ENCODE measurements at places on chromosomes 5 and 9.

GRCh38 chr5:89097103-89097502, 214.1 kb upstream of the MEF2C start:
- no peak for DNase-seq

DNA sequence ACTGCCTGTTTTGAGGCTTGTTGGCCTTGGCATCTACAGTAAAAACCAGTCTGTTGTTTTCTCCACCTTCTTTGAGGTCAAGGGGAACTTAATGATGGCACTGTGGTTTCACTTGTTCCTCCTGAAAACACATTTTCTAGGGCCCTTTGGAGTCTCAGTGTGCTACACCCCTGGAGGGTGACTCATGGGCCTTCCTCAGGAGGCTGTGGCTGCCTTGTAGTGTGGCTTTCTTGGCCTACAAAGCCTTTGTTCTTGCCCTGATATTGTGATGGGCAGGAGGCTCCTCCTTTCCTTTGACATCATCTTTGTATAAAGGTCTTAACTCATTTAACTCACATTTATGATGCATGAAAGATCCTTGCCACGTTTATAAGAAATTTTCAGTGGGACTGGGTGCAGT, 56.3 kb upstream of the GPBP1 start:
- no peak for DNase-seq

DNA sequence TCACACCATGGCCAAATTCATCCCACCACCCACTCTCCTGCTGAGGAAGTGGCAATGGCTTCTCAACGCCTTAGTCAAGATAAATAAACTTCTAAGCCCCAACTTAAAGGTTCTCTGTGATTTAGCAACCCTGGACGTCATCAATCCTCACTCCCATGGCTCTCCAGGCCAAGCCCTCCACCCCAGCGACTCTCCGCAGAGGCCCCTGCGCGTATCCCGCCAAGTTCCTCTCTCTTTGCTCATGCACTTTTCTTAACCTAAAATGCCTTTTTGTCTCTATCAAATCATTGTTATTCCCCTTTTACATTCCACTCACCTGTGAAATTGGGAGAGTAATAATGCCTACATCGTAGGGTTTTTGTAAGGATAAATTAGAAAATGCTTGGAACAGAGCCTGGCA, 88.6 kb downstream of the NRG2 start:
- DNase-seq = no peak

GRCh38 chr5:80125022-80125961, 90.1 kb downstream of the THBS4 start:
- DNase-seq = no peak

- DNase-seq = peak; percentile 57
Measured at GRCh38 chr5:181261320-181262049, 542 bp upstream of the TRIM52 start.

DNA sequence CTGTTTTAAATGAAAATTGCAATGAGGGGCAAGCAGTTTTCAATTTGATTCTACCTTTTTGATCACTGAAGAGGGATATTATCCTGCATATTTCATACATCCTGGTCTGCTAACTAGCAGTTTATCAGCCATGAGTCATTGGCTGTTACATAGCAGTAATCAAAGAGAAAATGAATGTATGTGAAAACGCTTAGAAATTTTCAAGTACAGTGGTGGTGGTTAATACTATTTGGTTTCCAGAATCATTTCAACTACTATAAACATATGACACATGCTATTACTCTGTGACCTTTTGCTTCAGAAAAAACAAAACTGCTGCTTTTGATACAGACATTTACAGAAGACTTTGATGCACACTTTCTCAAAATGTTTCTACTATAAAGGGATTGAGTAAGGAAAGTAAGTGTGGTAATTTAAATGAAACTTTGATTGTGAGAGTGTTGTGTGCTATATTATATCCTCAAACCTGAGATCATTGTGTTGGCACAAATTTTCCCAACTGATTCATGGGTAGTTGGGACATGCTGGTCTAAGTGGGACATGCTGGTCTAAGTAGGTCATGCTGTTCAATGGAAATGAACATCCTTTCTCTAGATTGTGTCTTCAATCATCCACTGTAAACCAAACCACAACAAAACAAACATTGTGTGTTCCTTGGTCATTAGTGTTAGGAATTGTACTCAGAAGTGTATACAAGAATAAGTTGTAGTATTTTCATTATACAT, 5.1 kb downstream of the RNF14 start:
- no peak for DNase-seq

DNA sequence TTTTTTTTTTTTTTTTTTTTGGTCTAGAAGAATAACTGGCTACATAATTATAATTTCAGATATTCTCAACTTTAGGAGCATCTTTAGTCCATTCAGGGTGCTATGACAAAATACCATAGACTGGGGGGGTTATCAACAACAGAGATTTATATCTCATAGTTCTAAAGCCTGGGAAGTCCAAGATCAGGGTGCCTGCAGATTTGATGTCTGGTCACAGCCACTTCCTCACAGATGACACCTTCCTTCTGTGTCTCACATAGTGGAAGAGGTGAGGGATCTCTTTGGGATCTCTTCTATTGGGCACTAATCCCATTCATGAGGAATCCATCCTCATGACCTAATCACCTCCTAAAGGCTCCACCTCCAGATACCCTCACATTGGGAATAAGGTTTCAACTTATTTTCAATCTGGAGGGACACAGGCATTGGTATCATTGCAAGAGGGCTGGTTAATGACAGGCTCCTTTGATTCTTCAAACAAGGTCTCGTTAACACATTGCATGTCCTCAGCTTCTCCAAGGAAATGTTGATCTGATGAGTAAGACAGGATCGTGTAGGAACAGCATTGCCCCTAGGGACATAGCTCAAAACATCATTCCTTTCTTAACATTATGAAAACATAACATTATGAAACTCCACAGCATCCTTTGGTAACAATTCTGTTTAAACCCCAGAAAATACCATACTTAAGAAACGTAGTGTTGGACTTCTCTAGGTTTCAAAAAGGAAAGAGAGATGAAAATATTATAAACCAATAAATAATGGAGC, 372.4 kb downstream of the SEMA5A start:
- no peak for DNase-seq

DNA sequence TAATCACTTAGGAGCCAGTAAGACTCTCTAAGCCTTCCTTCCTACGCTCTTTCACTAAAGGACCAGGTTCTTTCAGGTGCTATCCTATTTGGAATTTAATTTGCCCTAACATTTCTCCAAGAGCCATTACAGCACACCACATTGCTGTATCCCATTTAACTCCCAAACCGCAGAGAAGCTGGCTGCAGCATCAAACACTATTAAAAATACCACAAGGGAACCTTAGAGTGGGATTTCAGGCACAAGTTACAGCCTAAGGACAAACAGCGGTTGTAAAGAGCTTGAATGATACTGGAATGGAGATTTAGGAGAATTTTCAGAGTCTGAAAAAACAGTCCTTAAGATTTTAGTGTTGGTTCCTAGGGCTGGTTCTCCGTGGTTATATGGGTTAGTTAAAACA, 566.4 kb downstream of the RAB3C start:
- DNase-seq = no peak

- no peak for DNase-seq
Measured at GRCh38 chr5:148909040-148909439, 82.6 kb downstream of the ADRB2 start.

DNA sequence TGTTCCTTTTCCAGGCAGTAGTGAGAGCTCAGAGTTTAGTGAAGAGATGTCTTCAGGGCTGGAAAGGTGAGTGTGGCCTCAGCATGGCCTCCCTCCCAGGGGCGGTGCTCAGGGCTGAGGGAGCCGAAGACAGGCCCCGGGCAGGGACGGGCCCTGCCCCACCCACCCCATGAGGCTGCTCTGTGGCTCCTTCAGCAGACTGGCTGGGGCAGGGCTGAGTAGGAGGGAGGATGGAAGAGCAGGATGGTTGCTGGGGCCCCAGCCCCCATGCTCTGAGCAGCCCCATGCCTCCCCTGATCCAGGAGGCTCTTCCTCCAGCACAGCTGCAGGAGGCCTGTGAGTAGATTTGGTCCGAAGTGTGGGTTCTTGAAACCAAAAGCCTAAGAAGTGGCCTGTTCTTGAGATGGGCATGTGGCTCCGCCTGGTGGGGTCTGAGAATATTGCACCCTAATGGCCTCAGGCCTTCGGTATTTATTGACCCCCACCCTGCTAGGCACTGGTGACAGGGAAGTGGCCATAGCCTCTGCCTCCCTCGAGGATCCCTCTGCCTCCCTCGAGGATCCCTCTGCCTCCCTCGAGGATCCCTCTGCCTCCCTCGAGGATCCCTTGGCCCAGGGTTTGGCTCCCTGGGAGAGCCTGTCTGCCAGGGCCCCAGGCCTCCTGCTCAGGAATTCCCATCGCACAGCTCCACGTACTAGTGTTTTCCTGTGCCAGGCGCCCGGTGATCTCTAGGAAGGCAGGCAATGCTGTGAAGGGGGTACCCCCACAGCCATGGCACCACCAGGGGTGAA, 65.4 kb upstream of the GARNL3 start:
- peak; percentile 53 for DNase-seq

DNA sequence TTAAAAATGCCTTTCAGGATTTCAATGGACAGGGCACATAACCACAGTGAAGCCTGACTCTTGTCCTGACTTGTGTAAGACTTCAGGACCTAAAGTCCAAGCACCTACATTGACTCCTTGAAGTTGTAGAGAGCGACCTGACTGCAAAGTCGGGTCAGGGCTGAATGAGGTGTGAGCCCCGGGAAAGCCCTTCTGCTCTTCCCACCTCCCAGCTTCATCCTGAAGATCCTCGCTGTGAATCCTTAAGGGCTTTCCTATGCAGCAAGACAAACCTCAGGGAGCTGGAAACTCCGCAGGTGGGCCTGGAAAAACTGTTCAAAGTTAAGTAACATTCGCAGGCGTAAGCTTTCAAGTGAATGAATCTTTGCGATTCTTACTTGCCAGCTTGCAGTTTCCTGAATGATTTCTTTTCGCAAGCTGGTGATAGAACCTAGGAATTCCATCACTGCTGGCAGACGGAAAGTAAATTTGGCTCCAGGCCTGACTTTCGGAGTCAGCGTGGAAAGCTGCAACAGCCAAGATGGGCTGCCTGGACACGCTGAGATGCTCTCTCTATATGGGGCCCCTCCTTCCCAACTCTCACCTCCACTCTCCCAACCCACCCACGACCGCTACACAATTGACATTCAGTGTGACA, 10.9 kb downstream of the SEMA5A start:
- no peak for DNase-seq

GRCh38 chr9:86598411-86599239, 244.4 kb upstream of the TUT7 start:
- DNase-seq = no peak

GRCh38 chr5:157506981-157507780, 47.2 kb downstream of the NIPAL4 start:
- no peak for DNase-seq

GRCh38 chr5:76625087-76625815, 2.0 kb upstream of the F2RL2 start:
- no peak for DNase-seq

DNA sequence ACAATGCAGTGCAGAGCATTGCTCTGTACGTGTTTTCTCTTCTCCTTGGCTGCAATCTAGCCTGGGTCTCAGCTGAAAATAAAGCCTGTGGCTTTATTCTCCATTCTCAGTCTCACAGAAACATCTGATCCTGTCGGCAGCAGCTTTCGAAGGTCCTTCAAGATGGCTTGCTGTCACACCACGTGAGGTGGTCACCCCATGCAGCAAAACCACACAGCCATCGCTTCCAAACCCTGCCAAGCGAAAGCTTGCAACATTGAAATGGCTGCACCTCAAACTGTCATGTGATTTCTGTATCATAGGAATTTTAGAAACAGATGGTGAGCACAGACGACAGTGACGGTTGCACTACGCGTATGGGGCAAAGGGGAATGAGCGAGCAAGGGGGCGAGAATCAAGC, 98.5 kb upstream of the SMARCA2 start:
- no peak for DNase-seq

DNA sequence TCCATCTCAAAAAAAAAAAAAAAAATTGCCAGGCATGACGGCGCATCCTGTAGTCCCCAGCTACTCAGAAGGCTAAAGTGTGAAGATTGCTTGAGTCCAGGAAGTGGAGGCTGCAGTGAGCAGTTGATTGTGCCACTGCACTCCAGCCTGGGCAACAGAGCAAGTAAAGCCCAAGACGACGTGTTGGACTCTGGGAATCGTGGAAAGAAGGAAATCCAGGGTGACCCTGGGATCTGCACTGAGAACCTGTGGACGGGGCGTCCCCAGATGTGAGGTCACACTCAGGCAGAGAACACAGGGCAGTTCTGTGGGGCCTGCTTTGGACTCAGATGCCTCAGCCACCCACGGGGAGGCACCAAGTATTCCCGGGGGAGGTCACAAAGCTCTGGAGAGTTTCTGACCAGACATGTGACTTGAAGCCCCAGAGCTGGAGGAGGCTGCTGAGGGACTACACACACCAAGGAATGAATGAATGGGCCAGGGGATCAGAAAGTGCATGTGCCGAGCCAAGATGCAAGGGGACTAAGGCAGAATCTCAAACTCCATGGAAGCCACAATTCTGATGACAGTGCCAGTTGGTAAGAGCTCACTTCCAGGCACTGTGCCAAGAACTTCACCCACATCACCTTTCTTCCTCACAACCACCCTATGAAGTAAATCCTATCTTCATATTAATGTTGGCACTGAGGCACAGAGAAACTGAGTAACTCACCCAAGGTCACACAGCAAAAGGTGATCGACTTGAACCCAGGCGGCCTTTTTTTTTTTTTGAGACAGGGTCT, 12.9 kb downstream of the DYNC2I2 start:
- no peak for DNase-seq

- DNase-seq = no peak
Measured at GRCh38 chr5:145521066-145521465, 314.1 kb downstream of the PRELID2 start.

DNA sequence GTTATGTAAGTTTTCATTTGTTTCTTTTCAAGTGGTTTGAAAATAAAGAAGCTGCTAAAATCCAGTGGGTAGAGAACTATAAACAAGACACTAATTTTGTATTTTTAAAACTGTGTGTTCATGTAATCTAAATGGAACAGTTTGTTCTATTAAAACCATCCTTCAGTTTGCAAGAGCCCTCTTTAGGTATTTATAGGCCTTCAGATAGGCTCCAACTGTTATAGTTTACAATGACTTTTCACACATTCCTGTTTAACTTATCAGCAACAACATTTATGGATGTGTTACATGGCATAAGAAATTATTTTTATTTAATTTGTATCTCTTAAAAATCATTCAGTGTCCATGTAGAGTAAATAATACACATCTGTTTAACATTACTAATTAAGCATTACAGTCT, 126.7 kb upstream of the SLCO6A1 start:
- DNase-seq = no peak

DNA sequence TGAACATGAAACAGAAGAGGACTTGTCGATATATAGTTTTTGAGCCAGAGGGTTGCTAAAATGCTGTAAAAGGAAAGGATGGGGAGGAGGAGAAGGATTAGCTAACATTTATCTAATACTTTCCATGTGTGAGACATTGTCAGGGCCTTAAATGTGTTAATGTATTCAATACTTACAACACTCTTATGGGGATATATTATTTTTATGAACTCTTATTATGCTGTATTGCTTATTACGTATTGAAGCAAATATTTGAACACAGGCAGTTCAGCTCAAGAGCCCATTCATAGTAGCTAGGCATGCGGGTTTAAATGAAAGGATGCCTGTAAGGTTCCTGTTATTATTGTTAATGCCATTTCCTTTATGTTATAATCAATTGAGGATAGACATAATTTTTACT, 391.5 kb downstream of the CCDC171 start:
- no peak for DNase-seq

GRCh38 chr9:6230037-6230780, 14.6 kb downstream of the IL33 start:
- DNase-seq = no peak

- DNase-seq = no peak
Measured at GRCh38 chr5:116502138-116502537, 72.5 kb downstream of the SEMA6A start.

GRCh38 chr5:75567710-75568109, 43.5 kb upstream of the ANKDD1B start:
- no peak for DNase-seq

Measured in mesothelial cell of epicardium (in vitro differentiated cells).